ENCODE measurements at places on chromosomes 5 and 9.
A peak's percentile ranks its signal among the peaks of the same experiment; 100 is the strongest.

GRCh38 chr5:67290655-67291054 is 94.1 kb upstream of the CD180 start:
- no peak for DNase-seq

DNA sequence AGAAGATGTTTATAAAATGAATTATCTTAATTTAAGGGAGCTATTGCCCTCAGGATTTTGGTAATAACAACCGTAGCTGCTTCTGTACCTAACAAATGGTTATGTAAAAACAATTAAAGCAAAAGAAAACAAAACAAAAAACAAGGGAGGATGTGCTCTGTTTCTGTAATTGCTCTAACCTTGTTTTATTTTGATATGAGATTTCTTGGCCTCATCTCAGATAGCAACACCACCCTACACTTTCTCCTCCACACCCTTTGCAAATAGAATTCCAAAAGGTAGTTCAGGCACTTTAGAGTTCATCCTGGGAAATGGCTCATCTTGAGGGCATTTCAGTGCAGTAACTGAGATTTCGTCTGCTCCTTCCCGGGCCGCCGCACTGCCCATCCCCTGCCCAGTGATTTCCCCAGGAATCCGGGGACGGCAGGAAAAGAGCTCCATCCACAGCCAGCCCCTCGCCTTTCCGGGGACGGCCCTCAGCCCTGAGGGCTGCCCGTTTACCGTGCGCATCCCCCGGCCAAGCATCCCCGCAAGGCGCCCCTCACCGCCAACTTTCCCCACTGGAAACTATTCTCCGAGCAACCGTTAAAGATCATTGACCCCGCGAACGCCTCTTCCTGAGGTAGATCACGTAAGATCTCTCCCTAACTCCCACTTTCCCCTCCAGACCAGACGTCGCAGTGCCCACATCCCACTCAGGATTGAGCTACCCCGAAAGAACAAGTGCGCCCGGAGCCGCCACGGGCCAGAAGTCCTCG is 1.2 kb downstream of the FNBP1 start:
- peak; percentile 64 for DNase-seq

DNA sequence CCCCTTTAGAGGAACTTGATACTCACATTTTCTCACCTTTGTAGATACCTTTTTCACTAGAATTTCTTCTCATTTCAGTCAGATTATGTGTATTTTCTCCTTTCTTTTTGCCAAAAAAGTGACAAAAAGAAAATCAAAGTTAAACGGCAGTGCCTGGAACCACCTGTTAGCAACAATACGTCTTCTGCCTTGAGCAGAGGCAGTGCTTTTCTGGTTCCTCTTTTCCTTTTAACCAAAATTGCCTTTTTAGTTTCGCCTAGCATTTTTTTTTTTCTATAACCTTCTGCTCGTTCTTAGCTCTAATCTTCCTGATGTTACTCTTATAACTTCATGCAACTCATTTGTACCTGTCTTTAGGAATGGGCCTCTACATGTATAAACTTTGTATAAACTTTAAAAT is 26.1 kb downstream of the SMIM32 start:
- no peak for DNase-seq

GRCh38 chr9:89667726-89668125 is 62.9 kb downstream of the GADD45G start:
- DNase-seq, result no peak

All from right cardiac atrium (tissue), 5 donors.